ENCODE measurements at places on chromosomes 12 and 14.
A peak's percentile ranks its signal among the peaks of the same experiment; 100 is the strongest.

DNA sequence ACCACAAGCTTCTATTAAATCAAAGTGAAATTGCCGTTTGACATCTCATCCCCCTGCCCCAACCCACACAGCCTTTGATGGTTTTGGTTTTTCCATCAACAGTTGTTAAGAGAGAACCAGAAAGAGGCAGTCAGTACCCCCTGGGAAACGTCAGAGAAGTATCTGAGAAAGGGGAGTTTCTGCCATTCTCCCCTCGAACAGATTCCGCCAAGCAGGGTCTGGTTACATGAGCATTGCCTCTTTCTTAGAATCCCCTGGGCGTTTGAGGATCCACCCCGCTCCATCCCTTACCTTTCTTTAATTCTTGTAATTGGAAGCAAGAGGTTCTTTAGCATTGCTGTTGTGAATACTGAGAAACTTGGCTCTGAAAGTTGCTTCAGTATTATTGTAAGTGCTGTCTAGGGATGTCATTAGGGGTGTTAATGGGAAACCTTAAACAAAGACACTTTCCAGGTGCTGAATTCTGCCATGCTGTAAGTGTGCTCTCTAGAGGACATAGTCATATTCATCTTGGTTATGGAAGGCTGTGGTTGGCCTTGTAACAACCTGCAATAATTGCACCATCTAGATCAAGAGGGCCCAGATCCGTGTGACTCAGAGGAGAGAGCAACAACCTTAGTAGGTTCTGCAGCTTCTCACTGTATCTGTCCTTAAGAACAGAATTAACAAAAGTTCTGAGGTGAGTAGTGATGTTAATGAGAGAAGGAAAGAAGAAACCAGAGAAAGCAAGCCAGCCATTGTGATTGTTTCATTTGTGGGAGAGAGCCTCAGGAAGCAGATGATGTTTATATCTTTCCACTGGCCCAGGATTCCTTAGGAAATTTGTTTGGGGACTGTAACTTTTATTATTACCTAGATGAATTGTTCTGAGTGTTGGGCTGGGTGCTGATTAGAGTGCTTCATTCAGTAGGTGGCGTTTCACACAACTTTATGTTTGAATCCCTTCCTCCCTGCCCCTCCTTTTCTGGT lies 9.0 kb downstream of the TMBIM6 start:
- peaks cover 17% of the 10 kb centered on the region for H3K4me1 ChIP-seq
- peaks cover 15% of the 10 kb centered on the region for H3K36me3 ChIP-seq
- H3K27ac ChIP-seq, result peak overlapping the region; percentile 25
- no peak overlapping the region for H3K4me3 ChIP-seq

GRCh38 chr12:69091442-69092017 lies 147.8 kb upstream of the CPSF6 start:
- H3K36me3 ChIP-seq, result no peaks in the 10 kb centered on the region
- H3K27ac ChIP-seq, result no peak overlapping the region
- H3K4me3 ChIP-seq, result no peak overlapping the region
- H3K4me1 ChIP-seq, result no peaks in the 10 kb centered on the region
- no peak for DNase-seq

- peaks cover 5% of the 10 kb centered on the region for H3K27me3 ChIP-seq
- DNase-seq, result no peak
- no peak overlapping the region for H3K27ac ChIP-seq
- H3K4me1 ChIP-seq, result no peaks in the 10 kb centered on the region
These were observed 78.7 kb downstream of the NKX2-1 start for GRCh38 chr14:36441283-36441682.

DNA sequence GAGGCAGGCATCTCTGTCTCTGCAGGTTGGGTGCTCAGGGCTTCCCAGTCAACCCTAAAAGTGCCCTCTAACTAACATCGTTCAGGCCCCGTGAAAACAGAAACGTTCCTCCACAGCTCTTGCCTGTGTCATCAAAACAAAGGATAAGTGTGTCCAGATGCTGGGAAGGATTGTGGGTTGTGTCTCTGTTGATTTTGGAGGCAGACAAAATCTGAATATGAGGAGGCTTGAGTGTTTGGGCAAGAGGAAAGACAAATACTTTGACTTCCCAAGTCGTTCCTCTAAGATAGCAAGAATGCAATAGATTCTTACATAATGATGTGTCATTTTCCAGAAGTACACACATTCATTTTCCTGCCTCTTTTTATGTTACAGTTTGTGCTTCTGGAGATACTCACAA lies 52.9 kb downstream of the SERPINA3 start:
- no peak overlapping the region for H3K4me3 ChIP-seq
- peaks cover 2% of the 10 kb centered on the region for H3K4me1 ChIP-seq
- H3K27ac ChIP-seq, result no peak overlapping the region
- DNase-seq, result peak; percentile 80

DNA sequence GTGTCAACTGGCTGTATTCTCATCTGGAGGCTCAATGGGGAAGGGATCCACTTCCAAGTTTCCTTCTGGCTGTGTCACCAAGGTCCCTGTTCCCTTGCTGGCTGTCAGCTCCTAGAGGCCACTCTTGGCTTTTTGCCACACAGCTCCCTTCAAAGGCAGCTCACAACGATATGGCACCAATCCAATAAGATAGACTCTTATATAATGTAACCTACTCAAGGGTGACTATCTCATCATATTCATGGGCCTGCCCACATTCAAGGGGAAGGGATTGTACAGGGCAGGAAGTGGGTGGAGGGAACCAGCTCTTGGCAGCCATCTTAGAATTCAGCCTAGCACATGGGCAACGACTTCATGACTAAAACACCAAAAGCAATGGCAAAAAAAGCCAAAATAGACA lies 98.7 kb upstream of the PLXNC1 start:
- DNase-seq, result no peak
- H3K4me3 ChIP-seq, result no peak overlapping the region
- no peaks in the 10 kb centered on the region for H3K36me3 ChIP-seq
- H3K27ac ChIP-seq, result no peak overlapping the region
- peaks cover 8% of the 10 kb centered on the region for H3K4me1 ChIP-seq

- H3K27ac ChIP-seq, result no peak overlapping the region
- no peaks in the 10 kb centered on the region for H3K36me3 ChIP-seq
- no peak for DNase-seq
- H3K4me3 ChIP-seq, result no peak overlapping the region
- peaks cover 9% of the 10 kb centered on the region for H3K4me1 ChIP-seq
These were observed 4.8 kb downstream of the RNU4-2 start for GRCh38 chr12:120286768-120287490.

- H3K4me1 ChIP-seq, result peaks cover 10% of the 10 kb centered on the region
- no peak for DNase-seq
- H3K4me3 ChIP-seq, result no peak overlapping the region
These were observed 303.9 kb upstream of the FKBP4 start for GRCh38 chr12:2490831-2491230.

DNA sequence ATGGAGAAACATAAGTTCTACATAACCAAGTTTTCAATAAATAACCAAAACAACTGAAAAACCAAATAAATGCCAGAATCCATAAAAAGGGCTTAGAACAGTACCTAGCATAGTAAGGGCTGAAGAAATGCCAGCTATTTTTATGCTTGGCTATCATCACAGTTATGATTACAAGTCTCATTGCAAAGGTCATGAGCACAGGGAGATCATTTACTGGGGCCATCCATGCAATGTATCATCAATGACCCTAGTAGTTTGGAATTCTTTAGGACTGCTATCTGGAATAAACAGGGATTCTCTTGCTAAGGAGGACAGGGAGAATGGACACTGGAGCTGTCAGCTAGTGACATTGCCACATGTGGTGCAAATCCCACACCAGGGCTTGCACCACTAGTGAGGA lies 92.5 kb upstream of the NAP1L1 start:
- H3K27me3 ChIP-seq, result no peaks in the 10 kb centered on the region
- peak; percentile 52 for DNase-seq
- H3K4me1 ChIP-seq, result peaks cover 3% of the 10 kb centered on the region
- H3K36me3 ChIP-seq, result no peaks in the 10 kb centered on the region

DNA sequence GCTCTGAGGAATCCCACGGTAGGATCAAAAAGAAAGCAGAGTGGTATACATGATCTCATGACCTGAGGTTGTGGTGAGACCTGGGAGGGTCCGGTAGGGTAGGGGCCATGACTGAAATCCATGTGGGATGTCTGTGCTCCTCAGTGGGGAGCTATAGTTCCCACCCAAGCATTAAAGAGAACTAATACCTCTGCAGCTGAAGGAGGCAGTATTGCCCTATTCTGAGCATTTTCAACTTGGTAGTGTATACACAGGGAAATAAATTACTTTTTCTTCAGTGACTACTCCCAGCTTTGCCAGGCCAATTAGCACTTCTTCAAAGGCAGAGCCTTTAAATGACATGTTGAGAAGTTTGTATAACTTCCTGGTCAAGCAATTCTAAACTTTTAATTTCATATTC lies 613.8 kb downstream of the KCNH5 start:
- peaks cover 6% of the 10 kb centered on the region for H3K4me1 ChIP-seq
- no peaks in the 10 kb centered on the region for H3K27me3 ChIP-seq
- H3K4me3 ChIP-seq, result no peak overlapping the region
- no peak overlapping the region for H3K27ac ChIP-seq
- H3K36me3 ChIP-seq, result no peaks in the 10 kb centered on the region

DNA sequence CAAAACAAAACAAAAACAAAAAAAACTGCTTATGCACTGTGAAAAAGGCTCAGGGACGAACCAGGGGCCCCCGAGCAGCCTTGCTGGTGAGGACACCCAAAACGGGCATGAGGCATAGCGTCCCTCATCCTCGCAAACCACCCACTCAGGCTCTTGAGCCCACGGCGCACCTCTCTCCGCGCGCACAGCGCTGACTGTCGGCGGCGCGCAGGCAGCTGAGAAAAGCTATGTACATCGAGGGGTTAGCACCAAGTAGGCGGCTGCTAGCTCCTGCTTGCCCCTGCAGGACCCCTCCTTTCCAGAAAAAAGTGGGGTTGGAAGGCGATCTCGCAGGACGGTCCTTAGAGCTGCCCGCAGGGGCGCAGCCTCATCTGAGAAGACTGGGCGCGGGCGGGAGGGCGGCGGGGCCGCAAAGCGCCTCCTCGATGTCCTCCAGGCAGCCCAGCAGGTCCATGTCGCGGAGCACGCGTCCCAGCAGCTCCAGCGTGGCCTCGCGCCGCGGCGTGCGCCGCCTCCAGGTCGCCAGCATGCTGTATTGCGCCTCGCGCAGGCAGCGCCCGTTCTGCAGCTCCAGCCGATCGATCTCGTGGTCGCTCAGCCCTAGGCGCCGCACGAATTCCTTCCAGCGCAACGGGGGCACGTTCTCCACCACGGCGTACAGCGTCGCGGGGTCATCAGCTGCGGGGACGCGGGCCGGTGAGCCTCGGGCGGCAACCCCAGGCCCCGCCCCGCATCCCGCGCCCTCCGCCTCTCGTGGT lies 12.8 kb downstream of the TNFRSF1A start:
- peaks cover 37% of the 10 kb centered on the region for H3K4me1 ChIP-seq
- peaks cover 77% of the 10 kb centered on the region for H3K36me3 ChIP-seq
- no peak overlapping the region for H3K27ac ChIP-seq
- no peak for DNase-seq
- H3K4me3 ChIP-seq, result no peak overlapping the region

GRCh38 chr14:24372701-24373416 lies 4.9 kb downstream of the NFATC4 start:
- no peaks in the 10 kb centered on the region for H3K27me3 ChIP-seq
- peaks cover 71% of the 10 kb centered on the region for H3K36me3 ChIP-seq
- no peak overlapping the region for H3K27ac ChIP-seq
- no peak overlapping the region for H3K4me3 ChIP-seq
- peaks cover 6% of the 10 kb centered on the region for H3K4me1 ChIP-seq

DNA sequence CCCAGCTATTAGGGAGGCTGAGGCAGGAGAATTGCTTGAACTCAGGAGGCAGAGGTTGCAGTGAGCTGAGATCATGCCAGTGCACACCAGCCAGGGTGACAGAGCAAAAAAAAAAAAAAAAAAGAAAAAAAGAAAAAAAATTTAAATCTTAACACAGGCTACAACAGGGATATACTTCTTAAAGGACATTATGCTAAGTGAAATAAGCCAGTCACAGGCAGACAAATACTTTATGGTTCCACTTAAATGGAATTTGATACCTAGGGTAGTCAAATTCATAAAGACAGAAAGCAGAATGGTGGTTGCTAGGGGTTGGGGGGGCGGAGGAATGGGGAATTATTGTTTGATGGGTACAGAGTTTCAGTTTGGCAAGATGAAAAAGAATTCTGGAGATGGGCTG lies 14.8 kb upstream of the PPTC7 start:
- no peaks in the 10 kb centered on the region for H3K4me1 ChIP-seq
- H3K36me3 ChIP-seq, result no peaks in the 10 kb centered on the region
- H3K27ac ChIP-seq, result no peak overlapping the region
- H3K27me3 ChIP-seq, result no peaks in the 10 kb centered on the region
- DNase-seq, result no peak
- no peak overlapping the region for H3K4me3 ChIP-seq

DNA sequence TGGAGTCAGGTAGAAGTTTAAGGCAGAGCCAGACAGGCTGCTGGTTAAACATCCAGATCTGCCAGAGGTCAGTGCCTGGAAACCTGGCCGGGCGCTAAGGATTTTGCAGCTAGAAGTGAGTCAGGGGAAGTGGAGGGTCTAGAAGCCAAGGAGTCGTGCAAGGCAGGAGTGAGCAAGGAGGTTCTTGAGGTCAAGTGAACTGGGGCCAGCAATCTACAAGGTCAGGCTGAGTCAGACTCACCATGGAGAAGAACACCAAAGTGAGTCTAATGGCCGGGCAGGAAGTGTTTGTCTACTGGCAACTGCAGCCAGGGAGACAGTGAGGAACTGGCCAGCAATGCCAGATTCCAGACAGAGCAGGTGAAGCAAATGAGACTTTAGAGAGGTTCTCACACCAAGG lies 628.2 kb downstream of the ETNK1 start:
- no peaks in the 10 kb centered on the region for H3K27me3 ChIP-seq
- H3K4me1 ChIP-seq, result no peaks in the 10 kb centered on the region
- no peak for DNase-seq
- H3K36me3 ChIP-seq, result no peaks in the 10 kb centered on the region
- no peak overlapping the region for H3K27ac ChIP-seq

- H3K27ac ChIP-seq, result no peak overlapping the region
- no peak for DNase-seq
- H3K4me1 ChIP-seq, result peaks cover 21% of the 10 kb centered on the region
- H3K27me3 ChIP-seq, result no peaks in the 10 kb centered on the region
- H3K4me3 ChIP-seq, result no peak overlapping the region
These were observed 3.9 kb downstream of the HEBP1 start for GRCh38 chr12:12996209-12996608.

DNA sequence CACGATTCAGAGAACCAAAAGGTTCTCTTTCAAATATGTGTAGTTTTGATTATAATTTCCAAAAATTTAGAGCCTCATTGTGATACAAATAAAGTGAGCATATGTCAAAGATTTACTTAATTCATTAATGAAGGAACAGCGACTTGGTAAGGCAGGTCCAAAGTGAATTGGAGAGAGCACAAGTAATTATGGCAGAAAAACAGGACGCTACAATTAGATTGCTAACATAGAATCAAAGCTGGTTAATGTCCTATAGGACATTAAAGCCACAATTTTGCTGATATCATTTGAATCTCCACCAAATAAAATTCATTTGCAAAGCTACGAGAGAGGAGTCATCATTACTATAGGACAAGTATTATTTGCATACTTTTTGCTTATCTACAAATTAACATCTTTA lies 164.2 kb downstream of the CCER1 start:
- H3K4me3 ChIP-seq, result no peak overlapping the region
- H3K36me3 ChIP-seq, result no peaks in the 10 kb centered on the region
- H3K27ac ChIP-seq, result no peak overlapping the region
- no peaks in the 10 kb centered on the region for H3K27me3 ChIP-seq
- DNase-seq, result no peak

GRCh38 chr12:11787933-11788849 lies 138.7 kb downstream of the ETV6 start:
- H3K27ac ChIP-seq, result no peak overlapping the region
- peaks cover 2% of the 10 kb centered on the region for H3K4me1 ChIP-seq
- no peaks in the 10 kb centered on the region for H3K27me3 ChIP-seq
- H3K36me3 ChIP-seq, result peaks cover 1% of the 10 kb centered on the region
- H3K4me3 ChIP-seq, result no peak overlapping the region
- DNase-seq, result no peak

Data from IMR-90 (cell line).